ENCODE measurements at places on chromosomes 6 and 20.
A peak's percentile ranks its signal among the peaks of the same experiment; 100 is the strongest.

DNA sequence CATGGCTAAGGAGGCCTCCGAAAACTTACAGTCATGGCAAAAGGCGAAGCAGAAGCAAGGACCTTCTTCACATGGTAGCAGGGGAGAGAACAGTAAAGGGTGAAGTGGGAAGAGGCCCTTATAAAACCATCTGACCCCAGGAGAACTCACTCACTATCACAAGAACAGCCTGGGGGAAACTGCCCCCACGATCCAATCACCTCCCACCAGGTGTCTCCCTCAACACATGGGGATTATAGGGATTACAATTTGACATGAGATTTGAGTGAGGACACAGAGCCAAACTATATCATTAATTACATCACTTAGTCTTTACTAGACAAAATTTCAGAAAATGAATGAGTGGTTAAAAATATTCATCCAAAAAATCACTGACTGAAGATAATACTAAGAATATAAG lies 453.6 kb downstream of the COL12A1 start:
- no peak for DNase-seq

DNA sequence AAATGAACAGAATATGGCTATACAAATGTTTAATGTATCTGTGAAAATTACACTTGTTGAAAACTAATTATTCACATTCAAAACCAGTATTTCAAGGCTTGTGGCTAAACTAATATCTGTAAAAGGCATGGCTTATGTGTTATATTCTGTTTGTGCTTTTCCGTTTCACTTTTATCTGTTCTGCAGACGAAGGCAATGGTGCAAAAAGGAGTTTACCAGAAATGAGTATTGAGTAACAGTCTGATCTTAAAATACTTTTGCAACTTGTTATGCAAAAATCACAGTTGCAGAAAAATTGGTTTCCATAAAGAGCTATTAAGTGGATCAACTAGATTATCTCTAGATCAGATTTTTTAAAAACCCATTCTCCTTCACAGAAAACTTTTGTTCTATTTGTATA lies 9.4 kb upstream of the STX11 start:
- no peak for DNase-seq

GRCh38 chr20:32470025-32470861 lies 112.1 kb downstream of the ASXL1 start:
- no peak for DNase-seq

GRCh38 chr6:141963543-141964295 lies 169.0 kb upstream of the GJE1 start:
- DNase-seq, result no peak

DNA sequence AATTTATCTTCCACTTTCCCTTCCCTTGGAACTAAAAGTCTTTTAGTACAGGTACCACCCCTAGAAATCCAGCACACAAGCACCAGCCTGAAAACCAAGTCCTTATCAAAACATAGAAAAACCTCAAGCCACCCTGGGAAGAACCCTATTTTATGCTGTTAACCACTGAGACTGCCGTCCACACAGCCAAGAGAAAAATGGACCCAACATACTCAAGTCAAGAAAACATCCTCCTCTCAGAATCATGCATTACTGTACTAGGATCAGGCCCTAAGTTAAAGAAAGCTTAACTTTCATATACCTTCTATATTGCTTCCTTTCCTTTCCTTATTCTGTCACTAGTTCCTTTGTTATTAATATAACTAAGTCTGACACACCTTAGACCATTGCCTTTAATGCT lies 16.9 kb upstream of the GOPC start:
- DNase-seq, result no peak

DNA sequence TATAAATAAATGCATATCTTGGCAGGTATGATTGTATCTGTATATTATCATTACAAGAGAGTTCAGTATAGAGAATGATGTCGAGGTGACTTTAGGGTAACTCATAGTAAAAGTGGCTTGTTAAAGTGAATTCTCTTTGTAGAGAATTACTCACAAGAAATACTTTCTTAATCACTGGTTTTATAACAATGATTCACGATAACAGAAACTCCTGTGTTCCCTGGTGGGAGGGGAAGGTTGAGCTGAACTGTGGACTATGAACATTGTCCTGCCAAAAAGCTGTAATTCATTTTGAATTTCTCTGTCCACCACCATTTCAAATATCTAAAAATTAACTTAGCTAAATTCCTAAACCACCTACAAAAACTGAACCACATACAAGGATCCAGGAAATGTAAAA lies 7.7 kb downstream of the TPMT start:
- DNase-seq, result no peak

- DNase-seq, result peak; percentile 46
Observed at GRCh38 chr6:53894091-53894490, 99.3 kb downstream of the LRRC1 start.

GRCh38 chr6:90159452-90159851 lies 137.2 kb downstream of the BACH2 start:
- DNase-seq, result no peak

DNA sequence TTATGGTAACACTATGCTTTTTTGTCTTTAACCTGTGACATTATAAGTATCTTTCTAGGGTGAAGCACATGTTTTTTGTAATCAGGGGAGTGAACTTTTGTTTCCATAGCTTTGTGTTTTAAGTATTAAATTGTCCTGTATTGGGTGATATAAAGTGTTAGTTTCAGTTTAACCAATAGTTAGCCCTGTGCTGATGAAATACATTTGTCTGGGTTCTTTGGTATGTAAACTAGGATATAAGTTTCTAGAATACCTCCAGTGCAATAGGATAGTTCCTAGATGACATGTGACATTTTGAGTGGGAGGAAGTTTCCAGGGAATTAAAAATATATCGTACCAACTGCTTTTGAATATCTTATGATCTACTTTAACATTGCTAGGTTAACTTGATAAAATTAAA lies 611.0 kb upstream of the MARCKS start:
- DNase-seq, result no peak

- no peak for DNase-seq
Observed at GRCh38 chr6:11218538-11219399, 13.7 kb downstream of the NEDD9 start.

DNA sequence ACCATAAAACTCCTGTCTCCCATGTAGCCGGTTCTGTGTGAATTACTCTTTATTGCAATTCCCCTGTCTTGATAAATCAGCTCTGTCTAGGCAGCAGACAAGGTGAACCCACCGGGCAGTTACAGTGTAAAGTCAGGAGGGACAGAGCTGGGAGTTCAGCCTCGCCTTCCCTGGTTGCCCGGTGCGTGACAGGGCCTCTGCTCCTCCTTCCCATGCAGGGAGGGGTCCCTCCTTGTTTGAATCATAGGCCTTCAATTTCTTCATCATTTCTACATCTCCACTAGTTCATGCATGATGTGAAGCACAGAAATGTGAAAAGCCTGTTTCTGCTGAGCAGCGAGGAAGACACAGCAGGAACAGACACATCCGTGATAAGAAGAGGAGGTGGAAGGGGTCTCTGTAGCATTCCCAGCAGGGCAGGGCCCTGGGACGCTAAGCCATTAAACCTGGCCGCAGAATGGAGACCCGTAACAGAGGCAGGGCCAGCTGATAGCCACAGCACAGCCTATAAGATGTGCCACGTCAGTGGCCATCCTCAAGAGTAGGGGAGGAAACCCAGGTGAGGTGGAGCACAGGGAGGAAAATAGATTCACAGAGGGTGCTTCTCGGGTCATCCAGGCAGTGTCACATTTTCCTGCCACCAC lies 106.7 kb upstream of the CST7 start:
- no peak for DNase-seq

- no peak for DNase-seq
Observed at GRCh38 chr6:101716810-101717209, 323.3 kb downstream of the GRIK2 start.

- DNase-seq, result no peak
Observed at GRCh38 chr6:30988209-30988825, 4.8 kb downstream of the MUC21 start.

DNA sequence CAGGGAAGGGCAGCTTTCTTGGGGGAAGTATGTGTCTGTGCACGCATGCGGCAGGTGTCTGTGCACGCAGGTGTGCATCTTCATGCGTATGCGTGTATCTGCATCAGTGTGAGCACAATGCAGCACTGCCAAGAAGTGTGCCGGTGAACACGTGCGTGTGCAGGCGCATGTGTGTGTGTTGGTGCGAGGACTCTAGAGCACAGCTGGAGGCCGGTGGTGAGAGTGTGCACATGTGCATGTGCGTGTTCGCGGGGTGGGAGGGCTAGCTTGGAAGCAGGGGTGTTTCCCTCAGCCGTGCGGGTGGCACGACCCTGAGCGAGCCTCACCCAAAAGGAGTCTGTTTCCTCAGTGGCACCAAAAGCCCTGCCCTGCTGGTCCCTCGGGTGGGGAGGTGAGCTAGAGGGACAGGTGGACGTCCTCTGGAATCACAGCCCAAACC lies 7.5 kb downstream of the SLC17A9 start:
- DNase-seq, result no peak

- DNase-seq, result no peak
Observed at GRCh38 chr20:8774412-8774811, 294.5 kb upstream of the PLCB4 start.

- DNase-seq, result no peak
Observed at GRCh38 chr20:40286975-40287531, 402.0 kb downstream of the MAFB start.

DNA sequence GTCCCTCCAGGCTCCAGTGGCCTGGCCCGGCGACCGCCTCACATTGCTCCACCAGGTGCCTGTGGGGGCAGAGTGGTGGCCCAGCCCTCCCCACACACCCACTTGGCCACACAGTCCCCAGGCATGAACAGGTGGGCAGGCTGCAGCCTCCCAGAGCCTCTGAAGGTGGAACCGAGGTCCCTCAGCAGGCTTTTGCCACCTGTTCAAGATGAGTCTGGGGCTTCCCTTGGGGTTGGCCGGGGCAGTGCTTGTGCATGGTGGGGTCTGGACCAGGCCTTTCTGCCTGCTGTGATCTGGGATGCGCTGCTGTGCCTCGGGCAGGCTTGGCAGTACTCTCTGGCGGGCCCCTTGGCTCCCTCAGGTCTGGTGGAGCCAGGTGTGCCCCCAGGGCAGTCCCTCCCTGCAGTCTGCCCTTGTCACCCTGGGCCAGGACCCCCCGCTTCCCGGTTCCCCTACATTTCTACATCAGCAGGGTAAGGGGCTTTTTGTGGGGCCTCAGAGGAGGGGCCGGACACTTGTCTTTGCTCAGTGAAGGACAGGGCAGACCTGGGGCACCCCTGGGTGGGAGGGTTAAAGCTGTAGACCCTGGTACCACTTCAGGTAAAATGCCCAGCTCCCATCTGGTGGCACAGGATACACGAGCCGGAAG lies 2.7 kb upstream of the COL9A3 start:
- no peak for DNase-seq

DNA sequence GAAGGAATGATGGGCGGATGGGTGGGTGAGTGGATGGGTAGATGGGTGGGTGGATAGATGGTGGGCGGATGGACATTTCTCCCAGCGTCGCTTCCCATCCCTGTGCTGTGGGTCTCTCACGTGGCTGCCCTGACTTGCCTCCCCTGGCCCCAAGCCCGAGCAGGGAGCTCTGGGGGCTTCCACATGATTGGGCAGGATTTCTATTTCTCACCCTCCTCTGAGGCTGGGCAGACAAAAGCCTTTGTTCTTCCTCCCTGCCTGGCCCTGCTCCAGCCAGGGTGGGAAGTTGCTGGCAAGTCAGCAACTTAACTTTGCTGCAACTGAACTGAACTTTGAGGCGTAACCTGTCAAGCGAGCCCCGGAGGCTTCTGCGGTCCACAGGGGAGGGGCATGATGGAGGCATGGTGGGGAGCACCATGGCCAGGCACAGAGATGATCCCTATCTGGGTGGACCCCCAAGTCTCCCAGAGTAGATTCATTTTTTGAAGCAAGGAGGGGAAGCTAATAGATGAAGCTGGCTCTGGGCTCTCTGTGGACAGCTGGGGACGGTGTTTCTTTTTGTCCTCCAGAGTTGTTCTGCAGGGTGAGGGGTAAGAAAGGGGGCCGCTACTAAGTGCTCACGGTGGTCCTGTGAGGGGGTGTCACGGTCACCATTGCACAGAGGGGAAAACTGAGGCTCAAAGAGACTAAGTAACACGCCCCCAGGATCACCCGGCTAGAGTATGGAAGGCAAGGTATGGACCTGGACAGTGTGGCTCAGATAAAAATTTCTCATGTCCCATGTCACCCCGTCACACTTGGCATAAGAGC lies 140.1 kb downstream of the CEBPB start:
- no peak for DNase-seq

DNA sequence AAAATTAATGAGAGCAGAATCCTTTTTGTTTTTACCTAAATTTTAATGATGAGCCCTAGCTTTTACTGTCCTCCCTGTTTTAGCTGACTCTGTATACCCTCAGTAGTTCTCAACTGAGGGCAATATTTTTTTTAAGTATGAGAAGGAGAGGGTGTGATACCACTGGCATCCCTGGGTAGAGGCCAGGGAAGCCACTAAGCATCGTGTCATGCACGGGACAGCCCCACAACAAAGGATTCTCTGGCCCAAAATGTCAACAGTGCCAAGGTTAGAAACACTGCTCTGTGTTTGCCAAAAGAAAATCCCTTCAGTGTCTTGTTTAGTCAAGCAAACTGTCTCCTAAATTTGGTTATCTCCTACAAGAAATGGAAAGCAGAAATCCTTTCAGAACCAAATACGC lies 210.4 kb downstream of the KCNQ5 start:
- no peak for DNase-seq

DNA sequence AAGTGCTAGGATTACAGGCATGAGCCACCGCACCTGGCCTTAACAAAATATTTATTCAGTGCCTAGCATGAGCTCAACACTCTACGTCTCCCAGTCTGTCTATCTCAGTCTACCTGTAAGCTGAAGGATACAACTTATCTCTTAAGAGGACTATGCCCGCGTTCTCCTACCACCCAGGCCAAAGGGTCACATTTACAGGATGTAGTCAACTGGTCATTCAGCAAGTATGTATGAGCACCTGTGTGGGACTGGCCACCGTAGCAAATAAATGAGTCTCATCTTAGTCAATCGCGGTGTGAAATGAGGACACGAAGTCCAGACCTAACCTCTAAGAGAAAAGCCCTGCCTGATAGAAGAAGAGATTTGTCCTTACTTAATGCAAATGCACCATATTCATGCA lies 49.9 kb downstream of the MUC22 start:
- no peak for DNase-seq

DNA sequence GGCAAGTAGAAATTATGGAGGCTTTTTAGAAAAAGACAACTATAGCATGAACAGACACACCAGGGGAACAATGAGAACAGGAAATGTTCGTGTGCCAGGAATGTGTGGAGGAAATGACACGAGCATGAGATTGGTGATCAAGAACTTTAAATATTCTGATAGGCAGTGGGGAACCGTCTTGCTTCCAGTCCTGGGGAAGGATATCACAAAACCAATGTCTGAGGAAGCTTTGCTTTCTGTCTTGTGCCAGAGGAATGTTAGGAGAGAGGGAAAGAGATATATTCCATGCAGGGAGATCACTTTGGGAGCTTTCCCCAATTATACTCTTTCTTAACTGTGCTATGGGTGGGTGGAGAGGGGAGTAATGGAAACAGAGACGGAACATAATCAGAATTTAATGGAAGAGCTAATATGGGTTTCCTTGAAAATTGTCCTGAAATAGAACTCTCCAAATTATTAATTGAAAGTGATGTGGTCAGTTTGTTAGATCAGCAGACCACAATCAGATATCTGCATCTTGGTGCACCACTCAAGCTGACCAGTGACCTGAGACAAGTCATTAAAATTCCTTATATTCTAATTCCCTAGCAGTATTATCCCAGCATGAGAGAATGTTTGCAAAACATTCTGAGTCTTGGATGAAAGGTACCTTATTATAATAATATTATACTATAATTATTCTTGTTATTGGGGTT lies 178.2 kb downstream of the SOX4 start:
- no peak for DNase-seq

- DNase-seq, result no peak
Observed at GRCh38 chr6:100134703-100135102, 140.7 kb upstream of the MCHR2 start.

GRCh38 chr20:38275815-38276550 lies 15.4 kb upstream of the KIAA1755 start:
- DNase-seq, result no peak

Measured in activated T-cell treated with anti-CD3 and anti-CD28 coated beads for 48 hours (primary cell).